ENCODE measurements at places on chromosomes 6 and 20.

DNA sequence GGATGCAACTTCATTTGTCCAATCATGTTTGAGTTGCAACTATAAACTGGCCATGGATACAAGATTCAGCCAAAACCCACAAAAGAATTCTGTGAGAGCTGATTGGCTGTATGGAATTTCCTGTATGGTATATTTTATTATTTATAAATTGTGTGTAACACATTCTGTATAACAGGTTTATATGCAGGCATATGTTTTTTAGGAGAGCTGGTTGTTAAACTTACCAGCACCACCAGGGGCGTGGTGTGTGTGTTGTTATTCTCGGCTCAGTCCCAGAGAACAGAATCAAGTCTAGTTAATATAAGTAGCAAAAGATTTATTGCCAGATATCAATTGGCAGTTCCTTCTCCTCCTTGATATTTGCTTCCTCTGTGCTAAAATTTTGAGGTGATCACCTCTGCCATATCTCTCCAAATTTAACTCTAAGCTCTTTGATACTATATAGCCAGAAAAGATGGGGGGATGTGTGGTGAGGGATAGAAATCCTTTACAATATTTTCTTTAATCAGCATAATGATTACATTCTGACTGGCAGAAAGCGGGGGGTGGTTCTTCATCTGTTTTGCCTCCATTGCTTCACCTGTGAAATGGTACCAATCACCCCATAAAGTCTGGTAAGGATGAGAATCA lies 22.9 kb downstream of the CNBD2 start:
- no peaks in the 10 kb centered on the region for H3K27me3 ChIP-seq
- no peak overlapping the region for H3K27ac ChIP-seq
- H3K4me1 ChIP-seq = peaks cover 4% of the 10 kb centered on the region
- H3K4me3 ChIP-seq = no peak overlapping the region

- no peak for DNase-seq
- H3K27me3 ChIP-seq = no peaks in the 10 kb centered on the region
- H3K36me3 ChIP-seq = no peaks in the 10 kb centered on the region
- H3K4me1 ChIP-seq = no peaks in the 10 kb centered on the region
- H3K27ac ChIP-seq = no peak overlapping the region
Measured at GRCh38 chr6:166653639-166653941, 26.5 kb upstream of the RPS6KA2 start.

- no peak overlapping the region for H3K27ac ChIP-seq
- H3K4me1 ChIP-seq = peaks cover 5% of the 10 kb centered on the region
- no peaks in the 10 kb centered on the region for H3K27me3 ChIP-seq
- no peak for DNase-seq
- no peak overlapping the region for H3K4me3 ChIP-seq
Measured at GRCh38 chr20:10532361-10532760, 97.3 kb downstream of the SLX4IP start.

DNA sequence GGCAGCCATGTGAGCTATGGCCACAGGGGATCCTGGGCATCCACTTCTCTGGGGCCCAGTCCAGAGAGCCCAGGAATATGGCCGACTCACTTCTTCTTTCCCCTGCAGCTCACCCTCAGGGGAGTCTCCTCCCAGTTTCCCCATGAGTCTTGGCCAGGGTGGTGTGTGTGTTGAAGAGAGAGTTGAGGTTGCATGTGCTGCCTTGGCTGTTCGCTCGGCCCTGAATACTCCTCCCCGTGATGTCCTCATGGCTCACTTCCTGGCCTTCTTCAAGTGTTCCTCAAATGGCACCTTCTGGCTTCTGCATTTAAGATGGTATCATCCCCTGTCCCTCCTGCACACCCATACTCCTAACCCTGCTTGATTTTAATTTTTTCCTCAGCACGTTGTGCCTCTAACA lies 3.2 kb upstream of the TREML1 start:
- no peak overlapping the region for H3K27ac ChIP-seq
- no peaks in the 10 kb centered on the region for H3K27me3 ChIP-seq
- no peak overlapping the region for H3K4me3 ChIP-seq
- H3K4me1 ChIP-seq = no peaks in the 10 kb centered on the region

DNA sequence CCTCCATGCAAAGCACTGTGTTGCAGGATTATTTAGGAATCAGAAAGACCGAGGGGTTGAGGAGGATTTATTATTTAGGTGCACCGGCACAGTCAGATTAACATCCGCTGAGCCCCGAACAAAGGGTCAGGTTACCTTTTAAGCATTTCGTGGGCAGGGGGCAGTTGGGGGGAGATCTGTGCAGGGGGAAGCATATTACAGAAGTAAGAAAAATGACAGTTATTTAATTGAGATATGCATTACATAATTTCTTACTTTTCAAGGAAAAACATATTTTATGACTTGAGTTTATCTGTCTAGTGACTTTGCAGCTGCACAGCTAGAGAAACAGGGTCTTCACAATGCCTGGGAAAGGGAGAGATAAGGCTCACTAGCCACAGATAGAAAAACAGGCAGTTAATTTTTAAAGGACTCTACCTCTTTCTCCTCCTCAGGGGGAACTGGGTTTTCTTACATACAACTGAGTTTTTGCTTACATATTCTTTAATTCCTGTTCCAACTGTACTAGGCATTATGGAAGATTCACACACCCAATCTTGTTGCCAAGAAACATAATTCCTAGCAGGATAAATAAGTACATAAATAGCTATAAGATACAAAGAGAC lies 1.7 kb upstream of the HINT3 start:
- no peak for DNase-seq
- H3K4me3 ChIP-seq = no peak overlapping the region
- H3K4me1 ChIP-seq = peaks cover 23% of the 10 kb centered on the region
- no peak overlapping the region for H3K27ac ChIP-seq
- no peaks in the 10 kb centered on the region for H3K36me3 ChIP-seq
- H3K27me3 ChIP-seq = no peaks in the 10 kb centered on the region

All from RWPE2 (cell line).